ENCODE measurements at places on chromosomes 16 and 17.

GRCh38 chr16:25841761-25842160 is 150.0 kb downstream of the HS3ST4 start:
- no peak overlapping the region for H3K27ac ChIP-seq
- H3K4me3 ChIP-seq, result no peak overlapping the region
- DNase-seq, result no peak
- no peaks in the 10 kb centered on the region for H3K36me3 ChIP-seq
- H3K4me1 ChIP-seq, result no peaks in the 10 kb centered on the region
- no peaks in the 10 kb centered on the region for H3K27me3 ChIP-seq

GRCh38 chr17:51188271-51188833 is 22.1 kb downstream of the NME2 start:
- no peak overlapping the region for H3K4me3 ChIP-seq
- H3K4me1 ChIP-seq, result no peaks in the 10 kb centered on the region
- H3K27ac ChIP-seq, result no peak overlapping the region
- no peaks in the 10 kb centered on the region for H3K36me3 ChIP-seq
- H3K27me3 ChIP-seq, result no peaks in the 10 kb centered on the region

DNA sequence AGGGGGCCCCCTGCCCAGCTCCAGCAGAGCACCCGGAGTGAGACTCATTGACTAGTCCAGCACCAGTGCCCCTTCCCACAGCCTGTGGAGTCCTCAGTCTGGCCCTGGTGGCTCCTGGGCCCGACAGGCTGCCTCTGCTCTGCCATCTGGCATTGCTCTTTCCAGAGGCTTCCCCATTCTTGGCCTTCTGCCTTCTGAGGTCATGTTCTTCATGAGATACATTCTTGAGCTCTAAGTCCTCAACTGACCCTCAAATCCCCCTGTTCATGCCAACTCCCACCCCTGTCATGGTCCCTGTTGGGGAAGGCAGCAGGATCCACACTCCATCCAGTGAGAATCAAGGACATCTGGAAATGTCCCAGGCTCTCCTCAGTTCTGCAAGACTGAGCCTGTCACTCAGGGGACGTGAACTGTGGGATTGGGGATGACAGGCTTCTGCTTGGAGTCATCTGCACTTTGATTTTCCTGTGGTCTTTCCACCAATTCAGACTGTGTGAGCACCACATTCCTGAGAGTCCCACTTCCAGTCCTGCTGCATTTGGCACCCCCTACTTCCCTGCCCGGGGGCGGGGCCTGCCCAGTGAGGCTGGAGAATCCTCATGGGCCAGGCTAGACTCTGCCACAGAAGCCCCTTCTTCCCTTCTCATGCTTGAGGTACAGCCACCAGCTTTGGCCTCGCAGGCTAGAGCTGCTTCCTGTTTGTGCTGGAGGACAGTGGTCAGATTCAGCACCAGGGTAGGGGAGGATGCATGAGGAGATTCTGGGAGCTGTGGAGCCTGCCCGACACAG is 2.7 kb downstream of the TRPV2 start:
- H3K4me3 ChIP-seq, result no peak overlapping the region
- H3K36me3 ChIP-seq, result no peaks in the 10 kb centered on the region
- no peaks in the 10 kb centered on the region for H3K27me3 ChIP-seq
- no peak for DNase-seq

DNA sequence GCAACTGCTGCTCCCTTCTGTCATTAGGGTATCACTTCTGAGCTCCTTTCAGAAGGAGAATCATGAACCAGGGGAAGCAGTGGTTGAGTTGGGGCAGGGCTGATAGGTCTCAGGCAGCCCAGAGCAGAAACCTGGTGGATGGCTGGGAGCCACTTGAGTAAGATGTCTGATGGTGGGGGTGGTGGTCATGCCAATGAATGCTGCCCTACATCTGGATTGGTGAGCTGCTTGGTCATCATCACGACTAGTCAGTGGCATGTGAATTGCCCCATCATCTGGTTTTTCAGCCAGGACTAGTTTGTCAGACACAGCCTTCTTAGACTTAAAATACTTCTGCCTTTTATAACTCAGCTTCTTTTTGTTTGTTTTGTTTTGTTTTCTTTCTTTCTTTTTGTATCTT is 2.6 kb downstream of the GID4 start:
- no peaks in the 10 kb centered on the region for H3K36me3 ChIP-seq
- no peaks in the 10 kb centered on the region for H3K27me3 ChIP-seq
- peaks cover 10% of the 10 kb centered on the region for H3K4me1 ChIP-seq
- no peak for DNase-seq
- no peak overlapping the region for H3K27ac ChIP-seq

- peak overlapping the region; percentile 71 for H3K4me3 ChIP-seq
- DNase-seq, result no peak
- H3K27ac ChIP-seq, result peak overlapping the region; percentile 88
- peaks cover 8% of the 10 kb centered on the region for H3K4me1 ChIP-seq
Measured at GRCh38 chr16:30096862-30097563, 1.0 kb upstream of the YPEL3 start.

DNA sequence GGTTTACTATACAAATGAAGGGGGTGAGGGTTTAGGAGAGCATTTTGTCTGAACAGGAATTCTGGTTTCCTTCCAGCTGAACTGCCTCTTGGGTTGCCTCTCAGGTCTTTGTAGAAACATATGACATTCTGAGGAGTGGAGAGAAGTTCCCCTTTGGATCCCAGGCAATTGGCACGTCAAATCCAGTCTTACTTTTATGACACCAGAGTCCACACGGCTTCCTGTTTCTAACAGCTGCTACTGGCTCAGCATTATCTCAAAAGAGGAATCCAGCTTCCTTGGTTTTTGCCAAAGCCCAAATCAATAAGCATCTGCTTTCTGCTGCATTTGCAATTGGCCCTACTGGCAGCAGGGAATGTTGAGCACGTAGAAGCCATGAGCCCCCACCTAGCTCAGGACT is 97.6 kb upstream of the FAM20A start:
- no peaks in the 10 kb centered on the region for H3K4me1 ChIP-seq
- H3K36me3 ChIP-seq, result no peaks in the 10 kb centered on the region
- no peak overlapping the region for H3K27ac ChIP-seq
- no peak overlapping the region for H3K4me3 ChIP-seq

DNA sequence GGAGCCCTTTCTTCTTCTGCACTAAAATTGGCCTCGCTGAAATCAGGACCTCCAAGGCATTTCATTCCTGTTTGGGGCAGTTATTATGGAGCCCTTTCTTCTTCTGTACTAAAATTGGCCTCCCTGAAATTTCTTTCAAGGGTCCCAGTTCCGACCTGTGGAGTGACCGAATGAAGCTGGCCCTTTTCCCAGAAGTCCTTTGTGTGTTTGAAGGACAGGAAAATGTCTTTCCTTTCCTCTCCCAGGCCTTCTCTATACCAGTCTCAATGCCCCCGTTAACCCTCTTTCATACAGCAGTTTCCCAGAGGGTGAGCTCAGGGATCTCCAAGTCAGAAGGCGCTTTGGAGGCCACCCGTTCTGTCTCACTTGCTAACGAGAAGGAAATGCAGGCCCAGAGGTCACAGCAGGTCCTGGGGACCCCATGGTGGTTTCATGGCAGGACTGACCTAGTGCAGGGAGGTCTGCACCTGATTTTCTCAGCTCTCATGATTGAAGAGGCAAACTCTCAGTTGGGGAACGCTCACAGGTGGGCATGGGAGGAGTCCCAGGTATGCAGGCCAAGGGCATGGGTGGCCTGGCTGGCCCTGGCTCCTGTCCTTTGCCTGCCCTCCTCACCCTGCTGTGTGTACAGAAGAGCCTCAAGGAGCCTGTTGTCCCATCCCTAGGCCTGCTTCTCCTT is 37.1 kb upstream of the DOC2B start:
- no peaks in the 10 kb centered on the region for H3K4me1 ChIP-seq
- no peak overlapping the region for H3K4me3 ChIP-seq
- no peak for DNase-seq
- H3K27me3 ChIP-seq, result no peaks in the 10 kb centered on the region
- H3K27ac ChIP-seq, result no peak overlapping the region

DNA sequence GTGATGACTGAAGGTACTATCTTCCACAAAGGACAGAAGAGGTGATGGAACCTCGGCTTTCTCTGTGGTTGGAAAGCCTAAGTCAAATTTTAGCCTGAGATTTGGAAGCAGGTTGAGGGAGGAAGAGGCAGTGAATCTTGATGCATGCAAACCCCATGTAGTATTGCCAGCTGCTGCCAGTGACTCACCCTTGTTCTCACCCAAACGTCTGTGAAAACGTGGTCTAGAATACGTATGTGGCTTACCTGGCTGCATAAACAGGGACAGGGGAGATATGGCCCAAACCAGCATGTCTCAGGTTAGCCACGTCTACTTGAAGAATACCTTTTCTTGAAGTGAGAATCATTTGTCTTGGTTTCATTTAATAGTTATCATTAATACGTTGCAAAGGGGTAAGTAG is 438.0 kb upstream of the MAF start:
- no peak overlapping the region for H3K4me3 ChIP-seq
- no peaks in the 10 kb centered on the region for H3K27me3 ChIP-seq
- no peak overlapping the region for H3K27ac ChIP-seq
- DNase-seq, result no peak
- no peaks in the 10 kb centered on the region for H3K4me1 ChIP-seq

- H3K4me1 ChIP-seq, result no peaks in the 10 kb centered on the region
- no peaks in the 10 kb centered on the region for H3K36me3 ChIP-seq
- peak; percentile 22 for DNase-seq
- no peak overlapping the region for H3K4me3 ChIP-seq
- no peak overlapping the region for H3K27ac ChIP-seq
Measured at GRCh38 chr16:82699711-82700495, 73.1 kb downstream of the CDH13 start.

- DNase-seq, result no peak
- H3K4me1 ChIP-seq, result peaks cover under 1% of the 10 kb centered on the region
- H3K4me3 ChIP-seq, result no peak overlapping the region
- H3K27ac ChIP-seq, result no peak overlapping the region
- no peaks in the 10 kb centered on the region for H3K27me3 ChIP-seq
- H3K36me3 ChIP-seq, result no peaks in the 10 kb centered on the region
Measured at GRCh38 chr17:7048968-7049367, 5.1 kb upstream of the SLC16A11 start.

GRCh38 chr16:57667526-57668262 is 412 bp upstream of the ADGRG3 start:
- H3K36me3 ChIP-seq, result no peaks in the 10 kb centered on the region
- no peaks in the 10 kb centered on the region for H3K27me3 ChIP-seq
- no peak for DNase-seq
- H3K4me1 ChIP-seq, result no peaks in the 10 kb centered on the region
- H3K27ac ChIP-seq, result no peak overlapping the region

- H3K4me1 ChIP-seq, result peaks cover 21% of the 10 kb centered on the region
- DNase-seq, result peak; percentile 97
- no peaks in the 10 kb centered on the region for H3K27me3 ChIP-seq
- no peak overlapping the region for H3K4me3 ChIP-seq
- H3K27ac ChIP-seq, result peak overlapping the region; percentile 78
Measured at GRCh38 chr17:16486373-16487250, 5.4 kb downstream of the LRRC75A start.

GRCh38 chr16:4097826-4098240 is 18.4 kb downstream of the ADCY9 start:
- H3K27me3 ChIP-seq, result no peaks in the 10 kb centered on the region
- H3K4me3 ChIP-seq, result no peak overlapping the region
- DNase-seq, result no peak
- peaks cover 3% of the 10 kb centered on the region for H3K4me1 ChIP-seq
- no peaks in the 10 kb centered on the region for H3K36me3 ChIP-seq

DNA sequence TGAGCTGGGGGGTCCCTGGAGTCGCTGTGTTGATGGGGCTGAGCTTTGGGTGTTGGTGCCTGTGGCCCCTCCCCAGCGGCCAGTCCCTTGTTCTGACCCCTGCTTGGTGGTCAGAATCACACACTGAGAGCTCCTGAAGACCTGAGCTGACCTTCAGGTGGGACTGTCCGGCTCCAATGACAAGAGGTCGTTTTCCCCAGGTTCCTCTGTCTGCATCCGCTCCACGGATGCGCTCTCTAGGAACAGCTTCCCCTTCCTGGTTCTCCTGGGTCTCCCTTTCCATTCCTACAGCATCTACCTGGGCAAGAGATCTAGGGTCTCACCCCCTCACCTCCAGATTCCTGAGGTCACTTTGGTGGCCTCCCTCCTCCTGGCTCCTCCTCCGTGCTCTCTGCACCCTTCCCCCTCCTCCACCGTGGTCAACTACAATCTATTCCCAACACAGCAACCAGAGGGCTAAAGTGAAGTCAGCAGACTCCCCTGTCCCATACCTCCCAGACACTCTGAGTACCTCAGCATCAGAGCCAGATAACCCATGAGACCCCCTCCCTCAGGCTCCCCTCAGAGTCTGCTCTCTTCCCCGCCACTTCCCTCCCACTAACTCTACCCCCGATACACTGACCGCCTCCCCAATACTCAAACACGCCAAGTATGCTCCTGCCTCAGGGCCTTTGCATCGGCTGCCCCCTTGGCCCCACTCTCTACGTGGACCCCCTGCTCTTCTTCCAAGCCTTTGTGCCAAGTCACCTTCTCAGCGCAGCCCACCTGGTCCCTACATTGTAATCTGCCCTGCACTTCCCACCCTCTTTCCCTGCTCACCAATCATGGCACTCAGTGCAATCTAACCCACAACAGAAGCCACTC is 9.0 kb upstream of the SEC14L5 start:
- no peak overlapping the region for H3K4me3 ChIP-seq
- no peak overlapping the region for H3K27ac ChIP-seq
- H3K4me1 ChIP-seq, result peaks cover 10% of the 10 kb centered on the region

DNA sequence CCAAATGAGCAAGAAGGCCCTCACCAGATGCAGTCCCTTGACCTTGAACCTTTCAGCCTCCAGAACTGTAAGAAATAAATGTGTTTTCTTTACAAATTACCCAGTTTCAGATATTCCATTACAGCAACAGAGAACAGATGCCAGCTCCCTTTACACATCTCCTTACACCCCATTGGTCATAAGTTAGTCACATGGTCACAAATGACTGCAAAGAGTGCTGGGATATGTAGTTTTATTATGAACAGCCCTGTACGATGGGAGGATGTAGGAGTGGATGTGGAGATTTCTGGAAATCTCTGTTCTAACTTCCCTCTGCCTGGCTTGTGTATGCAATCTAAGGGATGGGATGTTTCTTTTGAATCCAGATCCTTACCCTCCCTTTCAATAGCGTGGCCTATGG is 13.3 kb upstream of the RPL38 start:
- H3K27me3 ChIP-seq, result no peaks in the 10 kb centered on the region
- DNase-seq, result no peak
- no peak overlapping the region for H3K4me3 ChIP-seq
- peaks cover 5% of the 10 kb centered on the region for H3K4me1 ChIP-seq

DNA sequence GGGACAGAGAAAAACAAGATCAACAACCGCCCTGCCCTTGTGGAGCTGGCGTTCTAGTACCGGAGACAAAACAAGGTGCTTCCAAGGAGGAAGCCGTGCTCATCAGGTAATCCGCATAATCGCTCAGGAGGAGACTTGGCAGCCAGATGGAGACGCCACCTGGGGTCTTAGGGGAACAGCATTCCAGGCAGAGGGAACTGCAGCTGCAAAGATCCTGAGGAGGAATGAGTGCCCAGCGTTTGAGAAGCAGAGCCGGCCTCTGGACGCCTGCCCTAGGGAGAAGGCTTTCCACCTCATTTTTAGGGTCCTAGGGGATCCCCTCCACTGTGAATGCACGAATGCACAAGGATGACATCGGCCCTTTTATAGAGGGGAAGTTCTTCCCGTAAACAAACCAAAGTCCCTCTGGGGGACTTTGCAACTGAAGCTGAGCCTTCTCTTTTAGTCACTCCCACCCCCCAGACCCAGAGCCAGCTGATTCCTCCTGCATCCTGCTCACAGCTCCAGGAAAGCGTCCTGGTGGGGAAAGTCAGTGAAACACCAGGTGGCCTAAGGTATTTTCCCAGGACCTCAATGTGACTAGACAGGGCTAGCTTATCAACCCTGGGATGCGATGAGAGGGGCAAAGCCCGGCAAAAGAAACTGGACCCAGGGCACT is 13.2 kb upstream of the MPRIP start:
- H3K4me3 ChIP-seq, result no peak overlapping the region
- no peak for DNase-seq
- H3K27me3 ChIP-seq, result no peaks in the 10 kb centered on the region
- no peak overlapping the region for H3K27ac ChIP-seq
- H3K4me1 ChIP-seq, result peaks cover 20% of the 10 kb centered on the region

Measured in colonic mucosa (tissue), 4 donors.